ENCODE measurements at places on chromosomes 2 and 18.

DNA sequence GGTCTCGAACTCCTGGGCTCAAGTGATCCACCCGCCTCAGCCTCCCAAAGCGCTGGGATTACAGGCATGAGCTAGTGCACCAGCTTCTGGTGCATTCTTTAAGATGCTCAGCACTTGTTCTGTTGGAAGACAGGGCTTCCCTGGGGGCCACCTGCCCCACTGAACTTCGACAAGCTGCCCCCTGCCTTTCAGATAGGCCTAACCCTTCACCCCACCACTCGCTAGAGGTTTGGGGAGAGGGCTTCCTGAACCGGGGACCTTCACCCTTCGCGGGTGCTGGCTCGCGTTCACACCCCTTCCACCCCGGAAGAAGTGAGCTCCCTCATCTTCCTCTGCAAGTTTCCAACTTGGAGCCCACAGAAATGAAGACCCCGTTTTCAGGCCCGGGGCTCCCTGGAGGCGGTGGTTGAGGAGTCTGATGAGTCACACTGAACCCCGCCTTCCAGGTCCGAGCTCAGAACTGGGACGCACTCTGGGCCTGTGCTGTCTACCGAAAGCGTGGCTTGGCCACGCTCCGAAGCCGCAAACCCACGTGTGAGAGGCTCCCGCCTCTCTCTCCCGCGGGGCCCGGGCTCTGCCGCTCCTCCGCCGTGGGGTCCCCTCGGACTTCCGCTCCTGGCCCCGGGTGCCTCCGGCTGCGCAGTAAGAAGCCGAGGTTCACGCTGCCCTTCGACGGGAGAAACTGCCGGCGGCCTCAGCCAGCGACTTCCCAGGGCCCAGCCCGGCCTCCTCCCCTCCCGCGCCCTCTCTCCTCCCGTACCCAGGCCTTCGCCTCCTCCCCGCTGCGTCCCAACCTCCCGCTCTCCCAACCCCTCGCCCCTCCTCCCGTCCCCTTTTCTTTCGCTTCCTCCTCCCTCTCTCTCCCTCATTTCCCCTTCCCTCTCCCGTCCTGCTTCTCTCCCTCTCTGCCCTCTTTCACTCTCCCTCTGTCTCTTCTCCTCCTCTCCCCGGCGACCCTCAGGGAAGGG is 47.5 kb upstream of the SP3 start:
- DNase-seq, result peak; percentile 8

GRCh38 chr2:241040081-241040803 is 41.8 kb downstream of the SNED1 start:
- no peak for DNase-seq

DNA sequence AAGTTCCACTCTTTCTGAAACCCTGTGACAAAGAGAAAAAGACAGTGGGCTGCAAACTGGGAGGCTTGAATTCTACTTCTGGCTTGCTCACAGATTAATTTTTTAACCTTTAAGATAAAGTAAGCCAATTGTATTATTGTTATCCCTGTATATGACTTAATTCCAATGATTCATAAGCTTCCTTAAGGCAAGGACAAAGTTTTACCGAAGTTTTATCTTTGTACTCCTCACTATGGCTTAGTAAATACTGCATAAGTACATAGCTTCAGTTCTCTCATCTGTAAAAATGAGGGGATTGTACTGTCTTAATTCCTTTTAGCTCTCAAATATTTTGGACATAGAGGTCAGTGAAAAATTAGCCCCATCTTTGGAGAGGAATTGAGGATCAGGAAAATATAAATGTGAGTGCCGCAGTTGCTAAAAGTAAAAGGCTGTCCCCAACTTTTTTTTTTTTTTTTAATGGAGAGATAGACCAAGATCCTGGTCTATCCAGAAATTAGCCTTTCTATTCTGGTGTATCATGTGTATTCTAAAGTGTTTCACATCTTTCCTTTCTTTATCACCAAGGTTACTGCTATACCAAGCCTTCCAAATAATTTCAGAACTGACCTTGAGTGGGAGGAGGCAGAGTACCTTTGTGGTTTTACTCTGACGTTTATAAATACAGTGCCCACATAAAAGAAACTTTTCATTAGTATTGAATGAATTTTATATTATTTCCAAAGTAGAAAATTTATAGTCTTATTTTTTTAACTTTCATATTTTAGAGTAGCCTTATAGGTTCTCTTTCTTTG is 13.3 kb downstream of the RELCH start:
- DNase-seq, result no peak

DNA sequence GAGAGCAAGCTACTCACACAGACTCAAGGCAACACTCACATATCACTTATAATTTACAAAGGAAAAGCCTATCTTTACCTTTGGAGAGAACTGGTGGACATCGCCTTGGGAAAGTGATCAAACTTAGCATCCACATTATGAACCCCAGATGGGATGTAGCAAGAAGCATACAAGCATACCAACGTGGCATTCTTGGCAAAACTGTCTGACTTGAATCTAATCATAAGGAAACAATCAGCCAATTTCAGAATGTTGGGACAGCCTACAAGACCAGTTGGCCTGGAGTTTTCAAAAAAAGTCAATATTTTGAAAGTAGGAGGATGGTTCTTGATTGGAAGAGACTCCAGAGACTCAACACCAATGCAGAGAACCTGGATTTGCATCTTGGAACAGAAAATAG is 79.1 kb upstream of the PMAIP1 start:
- DNase-seq, result no peak

DNA sequence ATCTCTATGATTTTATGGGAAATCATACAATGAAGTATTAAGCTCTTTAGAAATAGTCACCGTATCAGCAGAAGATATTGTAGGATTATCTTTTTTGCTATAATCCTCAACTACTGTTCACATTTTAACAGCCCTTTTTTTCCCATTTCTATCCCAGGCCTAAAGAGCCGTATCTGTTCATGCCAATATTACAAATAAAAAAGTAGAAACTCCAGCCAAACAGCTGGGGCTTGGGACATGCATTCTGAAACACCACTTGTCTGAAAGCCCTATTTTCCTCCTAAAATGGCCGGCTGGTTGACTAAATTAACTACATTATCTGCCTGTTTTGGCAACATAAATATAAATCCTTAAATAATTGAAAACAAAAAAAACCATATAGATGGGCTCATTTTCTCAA is 477.8 kb downstream of the CDH2 start:
- no peak for DNase-seq

DNA sequence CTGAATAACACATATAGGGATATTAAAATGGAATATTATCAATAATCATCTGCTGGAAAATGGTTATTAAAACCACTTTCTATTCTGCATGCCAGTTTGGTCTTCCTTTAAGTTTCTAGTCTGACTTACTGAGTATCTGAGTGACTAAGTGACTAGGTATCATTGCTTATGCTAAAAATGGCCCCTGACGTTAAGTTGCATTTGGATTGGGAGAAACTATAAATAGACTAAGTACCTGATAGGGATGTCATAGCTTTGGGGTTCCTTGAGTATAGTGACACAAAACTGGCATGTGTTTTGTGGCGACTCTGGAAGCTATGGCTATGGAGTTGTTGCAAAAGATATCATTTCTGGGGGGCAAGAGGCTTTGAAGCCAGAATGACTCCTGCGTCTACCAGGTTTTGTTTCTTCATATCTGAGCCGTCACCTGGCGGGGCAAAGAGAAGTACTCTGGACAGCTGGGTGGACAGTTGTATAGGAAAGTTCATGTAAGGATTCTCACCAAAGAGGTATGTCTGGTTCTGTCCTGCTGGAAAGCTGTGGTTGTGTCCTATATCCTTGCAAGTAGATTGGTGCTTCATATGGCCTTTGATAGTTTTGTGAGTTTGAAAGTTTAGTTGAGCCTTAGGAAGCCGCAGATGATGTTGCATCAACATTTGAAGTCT is 17.9 kb downstream of the ITGAV start:
- no peak for DNase-seq

DNA sequence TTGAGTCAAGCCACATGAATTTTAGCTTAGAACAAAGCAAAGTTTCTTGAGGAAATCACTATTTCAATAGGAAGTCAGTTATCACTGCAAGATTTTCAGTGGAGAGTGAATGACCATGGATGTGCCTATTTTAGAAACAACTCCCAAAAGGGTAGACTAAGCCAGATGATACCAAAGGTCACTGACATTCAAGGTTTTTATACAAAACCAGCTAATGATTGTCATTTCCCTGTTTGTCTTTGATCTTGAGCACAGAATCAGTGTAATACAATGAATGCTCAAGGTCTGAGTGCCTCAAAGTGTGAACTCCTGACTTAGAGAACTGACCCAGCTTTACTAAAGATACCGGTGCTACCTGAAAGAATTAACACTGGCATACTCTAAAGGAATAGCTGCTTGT is 60.5 kb downstream of the CDH2 start:
- no peak for DNase-seq

GRCh38 chr2:28745876-28746275 is 5.8 kb upstream of the PPP1CB start:
- no peak for DNase-seq

- DNase-seq, result no peak
Observed at GRCh38 chr2:78979380-78980151, 45.9 kb upstream of the REG3G start.

DNA sequence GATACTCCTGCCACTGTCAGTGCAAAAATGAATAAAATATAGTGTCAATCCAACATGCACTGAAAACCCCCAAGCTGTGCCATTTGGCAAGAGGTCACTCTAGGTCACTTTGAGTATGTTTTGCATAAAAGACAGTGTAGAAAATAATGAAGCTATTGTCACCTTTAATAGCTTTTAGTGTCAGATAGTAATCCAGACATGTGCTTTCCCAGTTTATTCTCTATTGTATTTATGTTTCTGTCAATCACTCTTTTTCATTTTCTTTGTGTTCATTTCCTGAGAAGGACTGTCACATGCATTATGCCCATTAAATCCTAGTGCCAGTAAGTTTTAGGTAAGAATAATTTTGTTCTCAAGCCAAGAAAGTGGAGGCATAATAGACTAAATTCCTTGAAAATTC is 1073.9 kb upstream of the CDH2 start:
- DNase-seq, result no peak

DNA sequence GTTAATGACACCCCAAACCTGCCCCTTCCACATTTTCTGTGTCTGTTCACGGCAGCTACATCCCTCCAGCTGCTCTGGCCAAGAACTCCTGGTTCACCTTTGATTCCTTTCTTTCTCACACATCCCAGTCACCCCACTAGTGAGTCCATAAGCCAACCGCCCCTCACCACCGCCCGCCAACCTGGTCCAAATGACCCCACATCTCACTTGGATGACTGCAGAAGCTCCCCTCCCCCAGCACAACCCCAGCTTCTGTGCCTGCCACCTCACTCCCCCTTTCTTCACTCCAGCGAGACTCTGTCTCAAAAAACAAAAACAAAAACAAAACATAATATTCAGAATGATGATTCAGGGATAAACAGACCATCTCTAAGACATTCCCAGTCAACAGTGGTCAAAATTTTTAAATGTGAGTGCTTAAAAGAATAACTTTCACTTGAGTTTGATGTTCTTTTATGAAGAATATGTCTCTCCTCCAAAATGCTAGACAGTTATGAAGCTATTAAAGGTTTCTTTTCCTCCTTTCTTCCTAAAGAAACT is 3.2 kb downstream of the CYS1 start:
- DNase-seq, result no peak
